ENCODE measurements at places on chromosomes 3 and 15.

GRCh38 chr3:43817825-43818224, 127.1 kb downstream of the ABHD5 start:
- no peak for DNase-seq

DNA sequence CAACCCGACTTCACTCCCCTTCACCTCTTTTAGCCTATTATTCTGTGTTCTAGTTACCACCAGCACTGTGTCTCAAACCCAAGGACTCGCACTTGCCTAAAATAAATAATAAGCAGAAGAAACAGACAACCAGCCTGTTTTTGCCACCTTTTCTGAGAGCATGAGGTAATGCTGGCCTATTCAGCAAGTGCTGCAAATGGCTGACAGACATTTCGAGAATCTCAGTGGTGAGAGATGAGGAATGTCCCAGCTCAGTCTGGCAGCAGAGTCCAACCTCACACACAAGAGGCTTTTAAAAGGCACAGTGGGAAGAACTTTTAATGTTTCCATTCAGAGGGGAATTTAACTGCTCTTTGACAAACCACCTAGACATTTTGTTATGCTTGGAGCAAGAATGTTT, 143.3 kb upstream of the GMNC start:
- DNase-seq, result no peak

DNA sequence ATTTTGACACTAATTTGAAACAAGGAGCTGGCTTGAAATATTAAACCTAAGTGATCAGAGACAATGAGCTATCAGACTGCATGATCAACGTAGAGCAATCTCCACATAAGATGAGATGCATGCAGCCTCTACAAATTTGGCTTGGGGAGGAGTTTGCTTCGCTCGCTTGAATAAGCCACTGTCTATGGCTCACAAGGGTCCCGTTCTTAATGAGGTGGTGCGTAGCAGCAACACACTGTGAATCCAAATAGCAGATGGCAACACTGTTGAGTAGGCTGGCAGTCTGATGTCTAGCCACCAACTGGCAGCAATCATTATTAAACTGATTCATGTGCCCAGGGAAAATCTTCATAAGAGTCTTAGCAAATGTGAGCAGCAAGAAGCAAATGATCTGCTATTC, 125.4 kb upstream of the CCDC54 start:
- DNase-seq, result no peak

DNA sequence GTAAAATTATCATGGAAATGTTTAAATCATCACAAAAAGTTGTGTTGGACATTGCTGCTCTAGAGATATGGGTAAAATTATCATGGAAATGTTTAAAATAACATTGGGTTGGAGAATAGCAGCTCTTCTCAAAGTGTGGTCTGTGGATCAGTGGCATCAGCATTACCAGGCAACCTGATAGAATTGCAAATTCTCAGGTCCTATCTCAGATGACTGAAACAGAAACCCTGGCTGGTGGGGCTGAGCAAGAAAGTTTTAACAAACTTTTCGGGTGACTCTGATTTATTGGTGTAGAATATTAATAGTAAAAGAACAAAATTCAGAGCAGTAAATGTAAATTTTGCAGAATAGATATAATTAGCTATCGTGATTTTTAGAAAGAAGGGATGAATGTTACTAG, 28.9 kb downstream of the NXPE3 start:
- DNase-seq, result no peak

GRCh38 chr3:190444576-190445145, 5.0 kb downstream of the TMEM207 start:
- no peak for DNase-seq

- no peak for DNase-seq
Observed at GRCh38 chr3:87949189-87949878, 109.5 kb downstream of the CGGBP1 start.

DNA sequence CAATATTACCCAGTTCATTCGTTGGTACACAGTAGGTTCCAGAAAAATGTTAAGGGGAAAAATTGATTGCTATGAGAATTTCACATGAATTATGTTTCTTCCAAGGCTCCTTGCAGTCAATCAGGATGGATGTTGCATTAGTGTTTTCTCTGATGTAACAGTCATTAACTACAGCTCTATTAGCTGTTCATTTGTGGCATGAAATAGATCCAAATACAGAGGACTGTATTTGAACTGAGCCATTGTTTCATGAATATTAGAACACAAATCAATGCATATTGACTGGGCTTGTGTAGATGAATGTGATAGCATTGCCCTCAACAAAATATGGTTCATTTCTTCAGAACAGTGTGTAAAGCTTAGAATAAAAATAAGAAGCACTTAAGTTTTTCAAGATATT, 203.0 kb upstream of the SGO1 start:
- no peak for DNase-seq
